Osteocyte (in vitro differentiated cells): ENCODE measurements at places on chromosomes 7 and 10. TPM values are rescaled to one million over a fixed set of nuclear protein-coding genes. Genes with fewer than 3 reads are reported as not detected.

GRCh38 chr7:90708841-90709317, 112.8 kb downstream of the CDK14 start:
- H3K36me3 ChIP-seq: peaks cover 12% of the 10 kb centered on the region
- no peaks in the 10 kb centered on the region for H3K27me3 ChIP-seq
- H3K4me1 ChIP-seq: peaks cover 69% of the 10 kb centered on the region
- DNase-seq: no peak

GRCh38 chr10:547591-548081, 141.8 kb downstream of the DIP2C start:
- H3K4me1 ChIP-seq: peaks cover 11% of the 10 kb centered on the region
- H3K27me3 ChIP-seq: no peaks in the 10 kb centered on the region
- no peak for DNase-seq
- no peaks in the 10 kb centered on the region for H3K36me3 ChIP-seq
- no peak overlapping the region for H3K4me3 ChIP-seq

- peaks cover 3% of the 10 kb centered on the region for H3K4me1 ChIP-seq
- no peak for DNase-seq
- no peaks in the 10 kb centered on the region for H3K36me3 ChIP-seq
- H3K27ac ChIP-seq: no peak overlapping the region
Observed at GRCh38 chr7:7512861-7513597, 22.6 kb downstream of the COL28A1 start.

GRCh38 chr7:20331910-20332813, 1.5 kb downstream of the ITGB8 start:
- peaks cover 13% of the 10 kb centered on the region for H3K27me3 ChIP-seq
- H3K4me1 ChIP-seq: peaks cover 16% of the 10 kb centered on the region
- H3K4me3 ChIP-seq: peak overlapping the region; percentile 96

GRCh38 chr7:40232242-40232893, 97.6 kb downstream of the SUGCT start:
- H3K36me3 ChIP-seq: peaks cover 8% of the 10 kb centered on the region
- no peaks in the 10 kb centered on the region for H3K27me3 ChIP-seq
- DNase-seq: no peak
- peak overlapping the region; percentile 83 for H3K27ac ChIP-seq
- H3K4me3 ChIP-seq: no peak overlapping the region
- H3K4me1 ChIP-seq: peaks cover 11% of the 10 kb centered on the region

DNA sequence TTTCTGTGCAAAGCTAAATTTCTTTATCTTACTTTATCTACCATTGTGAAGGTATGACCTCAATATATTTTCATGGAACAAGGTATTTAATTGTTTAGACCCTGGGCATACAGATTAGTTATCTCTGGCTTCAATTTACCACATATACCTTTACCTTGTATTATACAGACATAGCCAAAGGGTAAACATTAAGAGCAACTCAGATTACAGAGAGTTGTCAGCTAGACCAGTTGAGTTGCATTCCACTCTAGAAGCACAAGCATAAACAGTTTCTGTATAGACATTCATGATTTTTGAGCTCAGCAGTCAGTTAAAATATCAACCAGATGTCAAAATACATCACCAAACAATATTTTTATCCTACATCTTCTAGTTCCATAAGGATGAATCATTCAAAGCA, 857.3 kb upstream of the ZWINT start:
- no peaks in the 10 kb centered on the region for H3K27me3 ChIP-seq
- H3K36me3 ChIP-seq: no peaks in the 10 kb centered on the region
- no peak overlapping the region for H3K27ac ChIP-seq
- H3K4me3 ChIP-seq: no peak overlapping the region

GRCh38 chr10:15821046-15821683, 39.1 kb downstream of the MINDY3 start:
- H3K4me3 ChIP-seq: no peak overlapping the region
- H3K27me3 ChIP-seq: no peaks in the 10 kb centered on the region
- H3K27ac ChIP-seq: no peak overlapping the region
- peaks cover 31% of the 10 kb centered on the region for H3K36me3 ChIP-seq
- DNase-seq: no peak

DNA sequence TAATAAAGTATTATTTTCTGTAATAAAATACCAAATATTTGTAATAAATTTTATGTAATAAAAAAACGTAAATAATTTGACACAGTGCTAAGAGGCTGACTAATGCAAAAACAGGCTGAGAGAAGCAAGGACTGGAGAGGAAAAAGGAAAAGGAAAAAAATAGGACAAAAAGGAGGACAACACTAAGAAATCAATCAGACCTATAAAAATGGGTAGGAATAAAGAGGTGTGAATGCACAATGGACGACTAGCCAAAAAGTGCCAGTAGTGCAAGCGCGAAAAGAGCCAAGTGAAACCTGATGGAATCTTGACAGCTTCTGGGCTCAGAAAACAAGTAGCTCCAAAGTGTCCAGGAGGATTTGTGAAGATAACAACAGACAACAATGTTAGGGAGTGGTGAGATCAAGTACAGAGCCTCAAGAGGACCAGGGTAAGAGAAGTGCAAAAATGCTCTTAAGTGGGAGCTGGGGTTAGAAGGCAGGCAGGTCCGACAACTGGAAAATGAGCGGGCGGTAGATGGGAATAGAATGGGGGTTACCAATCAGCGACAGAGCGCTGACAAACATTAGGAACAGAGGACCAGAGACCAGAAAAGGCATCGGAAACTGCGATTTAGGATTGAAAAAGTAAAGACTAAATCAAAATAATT, 1.2 kb downstream of the BRAF start:
- no peak overlapping the region for H3K27ac ChIP-seq
- H3K4me1 ChIP-seq: peaks cover 6% of the 10 kb centered on the region
- no peaks in the 10 kb centered on the region for H3K36me3 ChIP-seq
- H3K4me3 ChIP-seq: no peak overlapping the region
- no peak for DNase-seq

- H3K4me3 ChIP-seq: peak overlapping the region; percentile 60
- peaks cover 4% of the 10 kb centered on the region for H3K36me3 ChIP-seq
- DNase-seq: no peak
- peaks cover 65% of the 10 kb centered on the region for H3K4me1 ChIP-seq
- H3K27ac ChIP-seq: no peak overlapping the region
Observed at GRCh38 chr10:79244068-79244442, 103.2 kb upstream of the PPIF start.

DNA sequence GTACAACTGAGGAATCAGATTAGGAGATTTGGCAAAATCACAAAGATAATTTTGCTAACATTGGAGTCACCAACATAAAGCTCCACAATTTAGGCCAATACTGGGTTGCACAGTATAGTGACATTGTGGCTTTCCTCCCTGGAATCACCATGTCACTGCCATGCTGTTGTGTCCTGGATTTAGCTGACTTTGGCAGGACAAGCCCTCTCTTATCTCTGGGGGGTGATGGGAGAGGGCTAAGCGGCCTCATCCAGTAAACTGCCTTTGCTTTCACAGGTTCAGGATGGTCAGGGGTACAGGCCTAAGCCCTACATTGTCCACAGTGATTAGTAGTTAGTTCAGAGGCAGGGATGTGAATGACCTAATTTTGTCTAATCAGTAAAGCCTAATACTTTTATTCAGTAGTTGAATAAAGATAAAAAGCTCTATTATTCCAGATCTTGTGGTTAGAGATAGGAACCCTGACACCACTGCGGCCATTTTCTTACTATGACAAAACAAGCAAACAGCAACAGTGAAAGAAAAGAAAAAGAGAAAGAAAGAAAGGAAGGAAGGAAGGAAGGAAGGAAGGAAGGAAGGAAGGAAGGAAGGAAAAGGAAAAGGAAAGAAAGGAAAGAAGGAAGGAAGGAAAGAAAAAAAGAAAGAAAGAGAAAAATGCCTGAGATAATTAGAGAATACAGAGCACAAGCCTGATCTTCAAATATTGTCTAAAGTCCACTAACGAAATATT, 140.1 kb downstream of the ETV1 start:
- no peaks in the 10 kb centered on the region for H3K36me3 ChIP-seq
- H3K27ac ChIP-seq: peak overlapping the region; percentile 82
- no peak for DNase-seq
- no peak overlapping the region for H3K4me3 ChIP-seq
- H3K4me1 ChIP-seq: peaks cover 37% of the 10 kb centered on the region

GRCh38 chr10:90865401-90865800, 6.4 kb upstream of the RPP30 start:
- H3K27ac ChIP-seq: no peak overlapping the region
- no peak overlapping the region for H3K4me3 ChIP-seq
- H3K4me1 ChIP-seq: no peaks in the 10 kb centered on the region
- DNase-seq: no peak
- H3K27me3 ChIP-seq: peaks cover 61% of the 10 kb centered on the region
- no peaks in the 10 kb centered on the region for H3K36me3 ChIP-seq

DNA sequence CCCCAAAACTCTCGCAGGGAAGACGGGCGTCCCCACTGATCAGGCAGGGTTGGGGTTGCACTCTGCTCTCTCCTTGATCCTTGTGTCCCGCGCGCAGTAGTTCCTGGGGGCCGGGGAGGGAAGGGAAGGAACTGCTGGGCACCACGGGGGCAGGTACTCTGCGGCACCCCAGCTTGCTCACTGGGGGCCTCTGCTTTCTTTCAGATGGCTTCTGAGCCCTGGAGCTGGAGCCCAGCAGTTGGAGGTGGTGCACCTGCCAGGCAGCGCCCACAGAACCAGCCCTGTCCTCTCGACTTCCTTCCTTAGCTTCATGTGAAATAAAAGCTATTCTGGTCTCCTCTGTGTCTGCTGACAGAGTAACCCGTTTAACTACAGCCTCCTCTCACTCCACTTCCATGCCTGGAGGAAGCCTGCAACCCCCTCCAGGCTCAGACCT, 12.2 kb downstream of the PLAC9 start:
- no peak overlapping the region for H3K27ac ChIP-seq
- H3K36me3 ChIP-seq: peaks cover 39% of the 10 kb centered on the region
- H3K4me3 ChIP-seq: no peak overlapping the region

DNA sequence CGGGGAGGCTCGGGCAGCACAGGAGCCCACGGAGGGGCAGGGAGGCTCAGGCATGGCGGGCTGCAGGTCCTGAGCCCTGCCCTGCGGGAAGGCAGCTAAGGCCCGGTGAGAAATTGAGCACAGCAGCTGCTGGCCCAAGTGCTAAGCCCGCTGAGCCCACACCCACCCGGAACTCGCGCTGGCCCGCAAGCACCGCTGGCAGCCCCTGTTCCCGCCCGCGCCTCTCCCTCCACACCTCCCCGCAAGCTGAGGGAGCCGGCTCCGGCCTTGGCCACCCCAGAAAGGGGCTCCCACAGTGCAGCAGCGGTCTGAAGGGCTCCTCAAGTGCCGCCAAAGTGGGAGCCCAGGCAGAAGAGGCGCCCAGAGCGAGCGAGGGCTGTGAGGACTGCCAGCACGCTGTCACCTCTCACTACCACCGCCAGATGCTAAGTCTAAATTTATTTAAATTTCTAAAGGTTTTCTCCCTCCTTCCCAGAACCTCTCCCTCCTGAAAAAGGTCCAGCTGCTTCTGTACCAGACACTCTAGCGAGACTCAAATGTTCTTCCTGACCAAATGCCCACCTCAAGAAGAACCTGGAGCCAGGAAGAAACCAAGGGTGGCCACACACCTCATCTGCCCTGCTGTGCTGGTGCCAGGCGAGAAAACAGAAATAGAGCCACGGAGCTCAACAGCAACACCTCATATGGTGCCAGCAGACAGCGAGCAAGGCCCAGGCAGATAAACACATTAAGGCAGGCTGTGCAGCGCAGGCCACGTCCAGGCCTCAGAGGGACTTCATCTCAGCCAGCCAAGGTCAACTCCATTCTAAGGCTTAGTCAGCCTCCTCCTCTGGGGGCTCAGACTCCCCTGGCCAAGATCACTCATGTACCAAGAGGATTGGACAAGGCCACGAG, 47.0 kb downstream of the KCNMA1 start:
- DNase-seq: no peak
- no peaks in the 10 kb centered on the region for H3K27me3 ChIP-seq
- H3K27ac ChIP-seq: peak overlapping the region; percentile 27
- peaks cover 57% of the 10 kb centered on the region for H3K4me1 ChIP-seq
- peaks cover 18% of the 10 kb centered on the region for H3K36me3 ChIP-seq

GRCh38 chr7:11492307-11492706, 339.7 kb downstream of the THSD7A start:
- no peaks in the 10 kb centered on the region for H3K27me3 ChIP-seq
- no peak for DNase-seq
- no peaks in the 10 kb centered on the region for H3K36me3 ChIP-seq
- no peak overlapping the region for H3K27ac ChIP-seq
- H3K4me1 ChIP-seq: peaks cover 6% of the 10 kb centered on the region

Gene ZNF800
- total RNA-seq: 26.8 and 27.7 TPM in 2 replicates

Gene MKLN1
- 41.4 and 44.1 TPM in 2 replicates for total RNA-seq

Gene SVIL
- 257 and 258 TPM in 2 replicates for total RNA-seq

Gene ZNF438
- 4.8 and 6.7 TPM in 2 replicates for total RNA-seq

Gene SEC31B
- total RNA-seq: 18.3 and 19.6 TPM in 2 replicates

Gene GBX1
- not detected in 2 replicates for total RNA-seq

Gene CDH23
- total RNA-seq: not detected in 2 replicates
